ENCODE measurements at places on chromosomes 12 and 14. TPM values are rescaled to one million over a fixed set of nuclear protein-coding genes. Genes with fewer than 3 reads are reported as not detected.

GRCh38 chr14:89566644-89567415 is 149.8 kb upstream of the FOXN3 start:
- DNase-seq: no peak

Gene COX8C
- total RNA-seq: not detected

DNA sequence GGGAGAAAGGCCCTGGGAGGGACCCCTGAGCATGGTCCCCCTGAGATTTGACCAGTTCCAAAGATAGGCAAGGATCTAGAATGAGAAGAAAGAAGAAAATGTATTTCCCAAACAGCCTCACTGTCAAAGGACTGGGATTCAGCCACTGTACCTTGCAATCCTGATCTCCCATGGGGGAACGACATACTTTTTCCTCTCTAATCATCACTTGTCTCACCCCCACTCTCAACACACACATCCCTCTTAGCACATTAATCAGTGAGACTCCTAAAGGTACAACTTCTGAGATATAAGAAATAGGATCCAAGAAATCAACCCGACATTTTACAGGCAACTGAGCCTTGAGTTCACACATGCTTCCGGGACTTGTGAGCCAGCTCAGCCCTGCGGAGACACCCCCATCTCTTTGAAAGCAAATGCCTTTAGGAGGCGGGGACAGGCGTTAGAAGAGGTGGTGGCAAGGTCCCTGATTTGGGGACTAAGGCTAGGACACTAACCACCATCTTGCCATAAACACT is 1.4 kb downstream of the MAP3K9 start:
- no peak for DNase-seq

- no peak for DNase-seq
These were observed 528.4 kb upstream of the TBX3 start for GRCh38 chr12:115212356-115212755.

GRCh38 chr14:80055667-80056496 is 155.4 kb downstream of the DIO2 start:
- DNase-seq: peak; percentile 4

Gene IAPP
- total RNA-seq: not detected

GRCh38 chr12:34347367-34347766 is 325.1 kb downstream of the ALG10 start:
- DNase-seq: no peak

Gene TAS2R50
- 0.15 TPM for total RNA-seq
